Activated T-helper 17 cell treated with anti-CD3 and anti-CD28 coated beads, Interleukin-2, amount 50 U/mL, for 72 hours (primary cell): ENCODE measurements at places on chromosomes 13 and 19. TPM values are rescaled to one million over a fixed set of nuclear protein-coding genes. Genes with fewer than 3 reads are reported as not detected.

GRCh38 chr13:75533861-75534260 is 3.8 kb downstream of the COMMD6 start:
- no peak for ATAC-seq

The LRFN3 gene
- total RNA-seq, result 15.1 TPM

DNA sequence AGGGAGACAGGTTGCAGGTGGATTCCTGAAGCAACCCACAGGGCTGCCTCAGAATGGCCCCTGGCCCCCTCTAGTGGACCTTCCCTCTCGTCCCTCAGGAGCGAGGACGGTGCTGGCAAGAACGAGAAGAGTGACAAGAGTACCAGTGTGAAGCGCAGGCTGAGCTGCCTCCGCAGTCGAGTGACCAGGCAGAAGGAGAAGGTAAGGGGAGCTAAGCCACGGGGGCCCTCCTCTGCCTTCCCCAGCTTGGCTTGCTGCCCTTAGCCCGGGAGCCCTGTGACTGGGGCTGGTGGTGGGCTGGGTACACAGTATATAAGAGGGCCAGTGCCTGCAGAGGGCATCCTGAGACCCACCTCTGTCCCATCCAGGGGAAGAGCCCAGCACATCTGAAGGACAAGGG is 34.0 kb downstream of the ARHGEF18 start:
- no peak for ATAC-seq

The KIR3DL2 gene
- 2.2 TPM for total RNA-seq

DNA sequence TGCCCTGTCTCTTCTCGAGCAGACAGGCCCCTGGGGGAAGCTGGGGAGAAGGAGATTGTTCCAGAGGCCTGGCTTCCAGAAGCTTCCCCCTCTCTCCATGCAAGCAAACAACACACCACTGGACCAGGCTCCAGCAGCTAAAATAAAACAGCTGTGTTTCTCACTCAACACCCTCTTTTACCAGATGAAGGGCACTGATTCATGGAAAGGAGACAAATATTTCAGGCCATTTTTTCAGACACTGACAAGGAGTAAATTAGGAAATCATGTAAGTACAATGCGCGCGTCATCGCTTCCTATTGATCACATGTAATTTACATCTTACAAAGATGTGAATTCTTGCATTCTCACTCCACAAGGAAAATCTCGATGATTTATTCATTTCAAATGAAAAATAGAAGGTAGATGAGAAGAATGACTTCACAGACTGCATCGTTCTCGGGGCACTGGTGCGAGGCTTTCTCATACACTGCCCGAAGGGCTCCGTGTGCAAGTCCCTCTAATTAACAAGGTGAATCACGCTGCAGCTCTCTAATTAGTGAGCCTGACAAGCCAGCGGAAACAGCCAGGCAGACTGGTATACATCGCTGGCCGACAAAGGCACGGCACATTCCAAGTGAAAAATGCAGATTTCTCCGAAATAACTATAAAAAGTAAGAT is 153.6 kb downstream of the KCTD15 start:
- no peak for ATAC-seq

- no peak for ATAC-seq
These were observed 349 bp downstream of the BCL2L12 start for GRCh38 chr19:49666120-49666444.

- ATAC-seq, result peak; percentile 93
These were observed 9.8 kb upstream of the GNA15 start for GRCh38 chr19:3125900-3126524.

DNA sequence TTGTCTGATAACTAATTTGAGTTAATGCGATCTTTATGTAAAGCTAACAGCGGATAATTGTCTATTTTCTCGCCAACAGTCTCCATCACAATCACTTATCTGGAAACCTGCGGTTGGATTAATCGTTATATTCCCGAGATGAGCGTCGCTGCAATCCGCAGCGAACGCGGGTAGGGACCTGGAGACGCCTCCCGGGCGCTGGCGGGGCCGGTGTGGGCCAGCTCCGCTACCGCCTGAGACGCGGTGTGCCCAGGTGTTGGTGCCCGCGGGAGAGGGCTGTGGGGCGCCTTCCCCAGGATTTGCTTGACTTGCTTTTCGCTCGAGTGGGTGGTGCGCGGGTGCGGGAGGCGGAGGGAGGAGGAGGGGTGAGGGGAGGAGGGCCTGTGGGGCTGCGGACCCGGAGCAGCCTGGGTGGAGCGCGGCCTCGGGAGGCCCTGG is 38.3 kb downstream of the SOX1 start:
- ATAC-seq, result no peak

The TUBA3C gene
- not detected for total RNA-seq

GRCh38 chr13:82615043-82615442 is 1267.2 kb downstream of the SLITRK1 start:
- no peak for ATAC-seq

The PRR22 gene
- total RNA-seq, result 4.6 TPM

DNA sequence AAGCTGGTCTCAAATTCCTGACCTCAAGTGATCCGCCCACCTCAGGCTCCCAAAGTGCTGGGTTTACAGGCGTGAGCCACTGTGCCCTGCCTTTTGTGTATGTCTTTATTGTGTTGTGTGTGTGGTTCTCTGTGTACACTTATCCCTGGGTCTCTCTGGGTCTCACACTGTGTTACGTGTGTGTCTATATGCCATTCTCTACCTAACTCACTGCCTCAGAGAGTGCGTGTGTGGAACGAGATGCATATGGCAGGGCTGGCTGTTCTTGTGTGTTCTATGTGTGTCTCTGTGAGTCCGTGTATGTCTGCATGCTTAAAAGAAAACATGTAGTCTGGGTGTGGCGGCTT is 10.5 kb downstream of the FOXA3 start:
- ATAC-seq, result no peak

- no peak for ATAC-seq
These were observed 371.4 kb upstream of the SLC10A2 start for GRCh38 chr13:103437651-103438050.

DNA sequence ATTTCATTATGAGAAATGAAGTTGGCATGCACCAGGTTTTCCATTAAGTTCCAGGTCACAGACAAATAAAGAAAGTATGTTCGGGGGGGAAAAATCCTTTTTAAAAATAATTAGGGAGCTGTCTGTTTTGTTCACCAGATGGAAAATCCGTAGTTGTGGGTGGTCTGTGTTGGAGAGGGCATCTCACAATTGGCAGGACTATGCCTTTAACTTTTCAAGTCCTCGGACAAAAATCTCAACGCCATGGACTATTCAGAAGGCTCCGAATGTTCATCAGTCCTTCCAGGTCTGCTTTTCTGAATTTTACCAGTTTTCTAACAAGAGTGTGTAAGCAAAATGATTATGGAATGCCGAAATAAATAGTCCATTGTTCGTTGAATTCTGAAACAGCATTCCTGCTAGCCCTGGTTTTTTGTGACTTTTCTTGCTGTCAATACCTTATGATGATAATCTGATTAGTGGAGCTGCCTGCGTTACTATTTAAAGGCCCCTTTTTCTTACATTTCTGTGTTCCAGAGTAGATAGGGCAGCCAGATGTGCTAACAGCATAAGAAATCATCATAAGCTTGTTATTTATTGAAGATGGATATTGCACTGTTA is 146.9 kb downstream of the TM9SF2 start:
- ATAC-seq, result no peak

The KCNJ14 gene
- total RNA-seq, result 2.1 TPM

- ATAC-seq, result no peak
These were observed 4.1 kb downstream of the FGF22 start for GRCh38 chr19:643736-644135.

GRCh38 chr13:65468628-65469027 is 1761.5 kb downstream of the PCDH9 start:
- no peak for ATAC-seq

DNA sequence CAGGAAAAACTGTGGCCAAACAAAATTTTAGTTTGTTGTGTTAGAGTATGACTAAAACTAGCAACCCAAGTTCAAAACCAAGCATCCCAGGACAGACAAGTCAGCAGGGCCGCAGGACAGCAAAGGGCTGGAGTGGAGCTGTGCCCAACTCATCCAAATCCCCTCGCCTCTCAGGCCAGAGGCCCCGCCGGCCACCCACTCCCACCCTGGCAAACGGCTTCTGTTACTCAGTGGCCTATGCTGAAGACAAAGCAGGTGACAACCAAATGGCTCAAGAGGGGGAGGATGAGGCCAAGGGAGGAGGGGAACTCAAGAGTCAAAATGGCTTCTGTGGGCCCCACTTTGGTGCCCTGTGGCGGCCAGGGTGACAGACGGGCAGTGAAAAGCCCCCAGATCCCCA is 69.7 kb downstream of the SLC7A1 start:
- ATAC-seq, result no peak

The HSPB6 gene
- total RNA-seq, result not detected

The KLF1 gene
- total RNA-seq, result 0.61 TPM

GRCh38 chr13:73935991-73936390 is 198.2 kb downstream of the KLF12 start:
- no peak for ATAC-seq

The PROZ gene
- total RNA-seq, result 4.3 TPM
